ENCODE measurements at places on chromosomes 5 and 9.
A peak's percentile ranks its signal among the peaks of the same experiment; 100 is the strongest.

GRCh38 chr5:160199410-160199911 lies 29.8 kb upstream of the FABP6 start:
- peak; percentile 77 for DNase-seq

- DNase-seq: no peak
Observed at GRCh38 chr5:23528677-23529076, 21.3 kb downstream of the PRDM9 start.

- no peak for DNase-seq
Observed at GRCh38 chr9:20363233-20363632, 259.1 kb downstream of the MLLT3 start.

DNA sequence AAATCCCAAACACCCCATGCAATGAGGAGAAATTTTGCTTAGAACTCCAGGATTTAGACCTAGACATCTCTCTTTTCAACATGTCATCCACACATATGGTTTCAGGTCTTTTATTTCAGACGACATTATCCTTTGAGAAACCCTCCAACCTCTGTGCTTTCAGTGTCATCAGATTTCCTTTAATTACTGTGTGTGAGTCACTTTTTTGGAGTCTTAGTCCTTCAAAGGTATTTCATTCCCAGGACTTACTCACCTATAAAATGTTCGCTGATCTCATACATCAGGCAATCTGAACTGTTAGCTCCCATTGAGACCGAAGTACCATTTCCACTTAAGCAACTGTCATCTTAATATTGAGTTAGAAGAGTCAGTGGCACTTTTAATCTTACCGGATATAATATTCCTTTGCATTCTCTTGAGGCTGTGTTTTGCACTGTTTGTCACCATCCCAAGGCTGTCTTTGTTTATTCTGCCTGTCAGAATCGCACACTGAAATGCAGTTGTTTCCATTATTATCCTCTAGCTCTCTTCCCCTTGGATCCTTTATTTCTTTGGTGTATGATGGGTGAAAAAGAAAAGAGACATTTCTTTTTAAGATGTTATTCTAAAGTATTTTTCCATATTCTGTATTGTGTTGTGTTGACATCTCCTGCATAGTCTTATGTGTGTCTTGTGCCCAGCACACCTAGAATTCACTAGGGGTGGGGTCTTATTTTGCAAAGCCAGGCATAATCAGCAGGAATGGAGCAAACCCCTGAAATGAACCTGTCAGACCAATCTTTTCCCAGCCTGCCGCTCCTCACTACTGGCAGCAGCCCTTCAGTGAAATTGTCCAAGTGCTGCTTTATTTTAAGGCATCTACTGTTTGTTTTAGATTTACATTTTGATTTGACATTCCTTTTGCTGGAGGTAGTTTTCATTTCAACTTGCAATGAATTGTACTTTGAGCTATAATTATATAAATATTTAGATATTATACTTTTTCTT lies 155.4 kb downstream of the PAM start:
- no peak for DNase-seq

- no peak for DNase-seq
Observed at GRCh38 chr5:105350486-105351140, 1788.0 kb upstream of the NUDT12 start.

- no peak for DNase-seq
Observed at GRCh38 chr5:127389601-127390000, 99.0 kb downstream of the MEGF10 start.

GRCh38 chr5:59466271-59466670 lies 427.3 kb downstream of the PDE4D start:
- DNase-seq: no peak

- no peak for DNase-seq
Observed at GRCh38 chr5:94031631-94032030, 290.2 kb upstream of the POU5F2 start.

- no peak for DNase-seq
Observed at GRCh38 chr5:6487081-6487480, 38.4 kb downstream of the UBE2QL1 start.

GRCh38 chr5:111834926-111835599 lies 78.1 kb upstream of the NREP start:
- no peak for DNase-seq

GRCh38 chr5:172932313-172933017 lies 26.8 kb upstream of the RPL26L1 start:
- DNase-seq: peak; percentile 82

DNA sequence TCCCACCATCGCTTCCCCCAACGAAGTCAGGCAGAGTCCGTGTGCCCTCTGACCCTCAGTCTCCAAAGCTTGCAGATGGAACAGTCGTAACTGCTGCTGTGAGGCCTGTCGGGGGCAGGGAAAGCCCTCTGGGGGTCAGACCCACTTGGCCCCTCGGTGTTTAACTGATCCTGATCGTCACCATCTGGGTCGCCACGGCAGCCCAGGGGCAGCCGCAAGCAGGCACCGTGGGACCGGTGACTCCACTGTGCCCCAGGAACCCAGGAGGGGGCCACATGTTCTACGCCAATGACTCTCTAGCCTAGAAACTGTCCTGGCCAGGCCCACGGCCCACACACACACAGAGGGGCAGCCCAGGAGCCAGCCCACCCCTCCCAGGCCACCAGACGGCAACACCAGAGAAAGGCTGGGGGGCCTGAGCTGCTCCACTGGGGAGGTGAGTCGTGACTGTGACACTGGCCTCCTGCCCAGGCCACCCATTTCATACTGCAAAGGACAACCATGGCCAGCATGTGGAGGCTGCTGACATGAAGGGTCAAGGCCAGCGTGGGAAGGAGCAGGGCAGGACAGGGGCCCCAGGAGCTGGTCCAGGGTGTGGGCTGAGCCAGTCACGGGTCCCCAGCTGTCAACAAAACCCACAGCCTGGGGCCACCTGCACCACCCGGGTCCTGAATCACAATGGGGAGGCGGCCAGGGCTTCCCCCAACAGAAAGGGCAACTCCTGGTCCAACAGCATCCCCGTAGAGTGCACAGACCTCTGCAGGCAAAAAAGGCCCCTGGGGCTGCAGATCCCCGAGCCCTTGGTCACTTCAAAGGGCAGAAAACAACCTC lies 20.8 kb downstream of the VAV2 start:
- DNase-seq: no peak

- DNase-seq: no peak
Observed at GRCh38 chr9:92749934-92750315, 14.7 kb downstream of the BICD2 start.

- DNase-seq: no peak
Observed at GRCh38 chr9:89623925-89624420, 19.2 kb downstream of the GADD45G start.

GRCh38 chr5:33850100-33850594 lies 41.6 kb downstream of the ADAMTS12 start:
- DNase-seq: peak; percentile 73

- DNase-seq: no peak
Observed at GRCh38 chr5:142748132-142748531, 22.0 kb upstream of the ARHGAP26 start.

GRCh38 chr5:133460172-133460758 lies 152.1 kb downstream of the FSTL4 start:
- peak; percentile 63 for DNase-seq

- no peak for DNase-seq
Observed at GRCh38 chr5:78893940-78894677, 91.0 kb downstream of the ARSB start.

DNA sequence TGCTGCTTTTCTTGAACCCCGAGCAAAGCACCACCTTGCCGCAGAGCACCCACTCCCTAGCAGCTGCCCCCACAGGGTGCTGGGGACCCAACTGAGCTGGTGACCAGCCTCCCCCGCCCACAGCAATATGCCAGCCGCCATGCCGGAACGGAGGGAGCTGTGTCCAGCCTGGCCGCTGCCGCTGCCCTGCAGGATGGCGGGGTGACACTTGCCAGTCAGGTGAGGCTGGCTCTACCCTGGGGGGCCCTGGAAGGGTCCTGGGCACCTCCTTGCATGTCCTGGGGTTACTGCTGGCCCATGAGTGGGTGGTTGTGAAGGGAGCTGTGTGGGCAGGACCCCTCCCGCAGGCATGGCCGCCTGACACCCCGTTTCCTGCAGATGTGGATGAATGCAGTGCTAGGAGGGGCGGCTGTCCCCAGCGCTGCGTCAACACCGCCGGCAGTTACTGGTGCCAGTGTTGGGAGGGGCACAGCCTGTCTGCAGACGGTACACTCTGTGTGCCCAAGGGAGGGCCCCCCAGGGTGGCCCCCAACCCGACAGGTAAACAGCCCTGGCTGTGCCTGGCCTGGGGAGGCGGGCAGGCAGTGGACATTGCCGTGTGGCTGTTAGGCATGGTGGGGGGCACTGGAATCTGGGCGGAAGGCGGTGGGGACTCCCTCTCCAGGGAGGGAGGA lies 7.2 kb downstream of the EGFL7 start:
- no peak for DNase-seq

DNA sequence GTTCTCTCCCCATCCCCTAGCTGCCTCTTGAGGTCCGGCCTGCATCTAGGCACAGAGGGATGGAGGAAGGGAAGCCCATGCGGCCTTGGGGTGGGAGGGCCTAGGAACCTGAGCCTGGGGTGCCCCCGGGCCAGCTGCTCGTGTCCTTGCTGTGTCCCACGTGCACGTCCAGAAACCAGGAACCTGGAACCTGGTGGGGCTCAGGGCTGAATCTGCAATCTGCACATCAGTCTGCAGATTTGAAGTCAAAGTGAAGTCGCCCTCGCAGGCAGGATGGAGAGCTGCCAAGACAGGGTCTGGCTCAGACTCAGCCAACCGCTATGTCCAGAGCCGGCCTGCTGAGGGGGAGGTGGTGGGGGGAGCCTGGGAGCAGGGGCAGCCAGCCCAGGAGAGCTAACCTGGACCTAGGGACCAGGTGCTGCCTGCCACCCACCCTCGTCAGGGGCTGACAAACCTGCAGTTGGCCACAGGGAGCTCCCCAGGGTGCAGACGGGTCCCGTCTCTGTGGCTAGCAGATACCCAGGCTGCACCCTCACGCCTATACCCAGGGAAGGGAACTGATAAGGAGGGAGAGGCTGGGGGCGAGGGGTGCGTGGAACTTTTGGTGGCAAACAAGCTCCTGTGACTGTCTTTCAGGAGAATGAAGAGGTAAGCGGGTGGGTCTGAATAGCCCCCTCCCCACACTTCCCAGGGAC lies 103.5 kb upstream of the SIMC1 start:
- no peak for DNase-seq

GRCh38 chr5:167916261-167916691 lies 375.2 kb upstream of the WWC1 start:
- no peak for DNase-seq
